NCI-H1930 (cell line): ENCODE measurements at places on chromosomes 2 and 18.

DNA sequence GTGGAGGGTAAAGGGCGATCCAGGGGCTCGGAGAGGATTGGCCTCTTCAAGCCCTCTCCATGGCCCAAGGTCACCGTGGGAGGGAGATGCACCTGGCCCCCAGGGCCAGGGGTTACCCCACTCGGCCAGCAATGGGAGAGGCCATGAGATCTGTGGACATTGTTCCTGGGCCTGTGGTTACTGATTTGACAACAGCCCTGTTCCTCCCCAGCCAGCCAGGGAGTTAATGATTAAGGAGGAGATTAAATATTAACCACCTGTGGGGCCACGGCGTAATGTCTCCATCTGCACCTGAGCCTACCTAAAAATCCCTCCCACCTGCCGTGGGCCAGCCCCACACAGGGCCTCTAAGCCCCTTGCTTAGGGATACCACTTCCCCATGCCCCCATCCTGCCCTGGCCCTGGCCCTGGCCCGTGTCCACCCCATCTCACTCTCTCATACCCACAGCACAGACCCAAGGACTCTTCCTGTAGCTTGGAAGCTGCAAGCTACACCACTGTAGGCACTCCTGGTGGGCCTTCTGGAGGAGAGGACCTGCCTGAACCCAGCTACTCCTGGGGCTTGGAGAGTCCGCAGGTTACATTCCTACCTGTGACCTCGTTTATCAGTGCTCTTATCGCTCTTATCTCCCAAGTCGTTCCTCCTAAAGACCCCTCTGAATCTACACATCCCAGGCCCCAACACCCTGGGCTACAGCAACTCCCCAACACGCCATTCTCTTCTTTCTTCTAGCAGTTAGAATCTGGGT is 32.1 kb downstream of the ZFP36L2 start:
- no peak for DNase-seq

DNA sequence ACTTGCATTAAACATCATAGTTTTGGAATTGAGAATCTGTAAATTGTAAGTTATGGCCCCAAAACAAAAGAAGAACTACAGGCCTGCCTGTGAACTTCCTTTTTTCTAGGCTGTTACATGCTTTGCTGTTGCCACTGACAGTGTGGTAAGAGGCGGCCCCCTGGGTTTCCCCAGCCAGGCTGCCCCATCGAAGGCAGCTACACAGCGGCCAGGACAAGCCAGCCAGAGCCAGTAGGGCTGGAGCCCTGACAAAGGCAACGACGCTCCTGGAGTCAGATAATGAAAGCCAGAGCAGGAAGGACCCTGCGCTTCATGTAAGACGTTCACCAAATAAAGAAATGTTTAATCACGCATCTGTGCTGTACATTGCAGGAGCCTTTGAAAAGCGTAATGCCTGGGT is 55.0 kb downstream of the ANKRD44 start:
- DNase-seq, result no peak

- no peak for DNase-seq
These were observed 652.4 kb downstream of the SLC4A3 start for GRCh38 chr2:220279840-220280239.

- DNase-seq, result no peak
These were observed 93.0 kb downstream of the COL6A3 start for GRCh38 chr2:237320801-237321560.

GRCh38 chr2:102473631-102474030 is 605 bp downstream of the SLC9A4 start:
- no peak for DNase-seq

DNA sequence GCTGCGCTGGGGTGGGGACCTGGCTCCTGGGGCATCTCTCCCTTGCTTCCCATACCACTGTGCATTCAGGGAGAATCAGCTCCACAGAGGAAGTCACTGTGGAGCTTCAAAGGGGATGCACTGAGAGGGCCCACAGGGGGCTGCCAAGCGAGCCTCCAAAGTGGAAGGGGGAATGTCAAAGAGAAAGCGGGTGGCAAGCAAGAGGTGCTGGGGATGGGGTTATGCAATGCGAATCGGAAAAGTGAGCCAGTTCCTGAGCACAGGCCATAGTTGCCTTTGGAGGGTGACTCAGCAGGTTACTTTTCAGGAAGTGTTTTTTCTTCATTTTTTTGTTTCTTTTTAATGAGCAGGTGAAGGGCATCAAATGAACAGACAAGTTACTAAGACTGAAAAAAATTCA is 17.6 kb downstream of the PMAIP1 start:
- DNase-seq, result no peak

DNA sequence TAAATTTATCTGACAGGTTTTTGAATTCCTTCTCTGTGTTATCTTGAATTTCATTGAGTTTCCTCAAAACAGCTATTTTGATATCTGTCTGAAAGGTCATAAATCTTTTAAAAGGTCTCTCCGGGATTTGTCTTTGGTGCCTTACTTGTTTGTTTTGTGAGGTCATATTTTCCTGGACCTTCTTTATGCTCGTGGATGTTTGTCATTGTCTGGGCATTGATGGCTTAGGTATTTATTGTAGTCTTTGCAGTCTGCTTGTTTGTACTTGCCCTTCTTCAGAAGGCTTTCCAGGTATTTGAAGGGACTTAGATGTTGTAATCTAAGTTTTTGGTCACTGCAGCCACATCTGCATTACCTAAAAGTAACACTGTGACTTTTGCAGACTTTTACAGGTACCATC is 355.2 kb downstream of the PARD3B start:
- no peak for DNase-seq

- DNase-seq, result no peak
These were observed 73.9 kb upstream of the TWSG1 start for GRCh38 chr18:9260388-9261380.

- peak; percentile 47 for DNase-seq
These were observed 69.3 kb downstream of the MAPK4 start for GRCh38 chr18:50629148-50629631.

DNA sequence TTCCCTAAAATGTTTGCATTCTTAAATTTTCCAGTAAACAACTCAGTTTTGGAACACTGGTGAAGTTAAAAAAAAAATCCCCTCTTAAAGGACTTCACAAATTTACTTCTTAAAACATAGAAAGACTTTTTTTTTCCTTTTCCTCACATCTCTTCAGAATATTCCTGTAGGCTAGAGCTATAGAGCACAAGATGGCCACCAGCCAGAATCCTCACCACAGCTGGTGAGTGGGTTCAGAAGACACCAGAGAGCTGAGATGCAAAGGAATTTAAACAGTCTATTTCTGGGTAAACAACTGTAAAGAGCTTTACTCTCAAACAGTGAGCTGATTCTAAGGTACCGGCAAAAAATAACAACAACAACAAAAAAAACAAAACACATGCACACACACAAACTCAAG is 252.8 kb downstream of the LRP1B start:
- no peak for DNase-seq

GRCh38 chr18:80178935-80179818 is 68.1 kb downstream of the PARD6G start:
- no peak for DNase-seq
